ENCODE measurements at places on chromosomes 16 and 17.

GRCh38 chr17:11979795-11980194, 17.5 kb downstream of the ZNF18 start:
- no peak for DNase-seq

GRCh38 chr16:83626204-83626603, 181.6 kb upstream of the HSBP1 start:
- DNase-seq, result no peak

GRCh38 chr17:70320673-70321345, 151.5 kb downstream of the KCNJ2 start:
- DNase-seq, result no peak

GRCh38 chr17:28550858-28551257, 1.6 kb downstream of the UNC119 start:
- no peak for DNase-seq

DNA sequence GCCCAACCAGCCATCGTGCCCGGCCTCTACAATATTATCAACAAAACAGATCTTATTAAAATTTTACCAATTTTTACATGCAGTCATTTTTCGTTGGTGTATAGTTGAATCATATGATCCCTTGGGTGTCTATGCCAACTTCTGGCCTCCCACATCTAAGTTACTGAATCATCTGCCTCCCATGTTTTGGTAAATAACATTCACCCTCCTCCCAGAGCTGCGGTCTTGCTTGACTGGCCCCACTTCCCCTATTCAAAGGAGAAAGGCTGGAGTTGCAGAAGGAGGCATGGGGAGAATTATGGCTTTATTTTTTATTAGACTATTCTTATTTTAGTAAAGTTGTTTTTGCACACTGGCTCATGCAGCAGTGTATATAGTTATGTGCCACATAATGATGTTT, 18.5 kb upstream of the CCL23 start:
- no peak for DNase-seq

- no peak for DNase-seq
Measured at GRCh38 chr16:59913666-59914065, 1179.5 kb upstream of the GOT2 start.

DNA sequence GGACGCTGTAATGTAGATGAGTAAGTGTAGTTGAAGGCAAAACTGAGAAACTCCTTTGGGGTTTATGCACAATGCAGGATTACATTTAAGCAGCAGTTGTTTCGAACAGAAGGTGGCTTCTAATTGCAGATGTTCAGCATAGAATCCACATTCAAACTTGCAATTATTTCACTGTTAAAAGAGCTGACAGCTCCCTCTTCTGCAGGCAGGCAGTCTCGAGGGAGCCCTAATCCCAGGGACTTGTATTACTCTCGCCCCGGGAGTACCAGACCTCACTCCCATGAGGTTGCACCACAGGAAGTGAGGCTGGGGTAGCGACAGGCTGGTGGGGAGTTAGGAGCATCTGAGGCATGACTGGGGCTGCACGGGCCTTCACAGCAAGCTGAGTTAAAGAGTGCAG, 484.3 kb upstream of the EEF2KMT start:
- DNase-seq, result no peak

GRCh38 chr17:64202683-64203344, 60.2 kb downstream of the TEX2 start:
- DNase-seq, result no peak

DNA sequence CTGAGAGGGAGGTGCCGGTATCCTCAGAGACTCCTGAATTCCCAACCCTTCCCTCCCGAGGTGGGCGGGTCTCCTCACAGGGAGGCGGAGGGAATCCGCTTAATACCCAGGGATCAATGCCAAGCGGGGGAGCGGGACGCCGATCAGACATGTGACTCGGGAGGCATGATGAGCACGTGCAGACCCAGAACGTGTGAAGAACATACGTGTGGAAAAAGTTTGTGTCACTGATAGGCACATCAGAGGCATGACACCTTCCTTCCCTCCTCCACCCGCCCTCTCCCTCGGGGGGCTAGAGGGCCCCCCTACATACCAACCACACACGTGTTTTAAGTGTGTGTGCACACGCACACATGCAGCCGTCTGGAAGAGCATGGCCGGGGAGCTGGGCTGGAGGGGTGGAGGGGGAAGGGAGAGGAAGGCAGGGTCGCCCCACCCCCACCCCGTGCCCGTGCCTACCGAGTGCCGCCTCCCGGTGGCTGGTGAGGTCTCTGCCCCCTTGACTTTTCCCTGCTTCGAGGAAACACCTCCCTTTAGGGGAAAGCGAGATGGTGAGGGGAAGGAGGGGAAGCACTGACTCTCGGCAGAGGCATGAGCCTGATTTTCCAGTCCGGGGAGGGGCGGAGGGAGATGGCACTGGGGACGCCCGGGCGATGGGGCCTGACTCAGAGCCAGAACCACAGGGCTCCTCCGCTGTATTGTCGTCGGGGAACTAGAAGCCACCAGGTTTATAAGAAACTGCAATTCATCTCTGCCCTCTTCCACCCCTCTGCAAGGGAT, 12.1 kb upstream of the TBX21 start:
- peak; percentile 81 for DNase-seq

DNA sequence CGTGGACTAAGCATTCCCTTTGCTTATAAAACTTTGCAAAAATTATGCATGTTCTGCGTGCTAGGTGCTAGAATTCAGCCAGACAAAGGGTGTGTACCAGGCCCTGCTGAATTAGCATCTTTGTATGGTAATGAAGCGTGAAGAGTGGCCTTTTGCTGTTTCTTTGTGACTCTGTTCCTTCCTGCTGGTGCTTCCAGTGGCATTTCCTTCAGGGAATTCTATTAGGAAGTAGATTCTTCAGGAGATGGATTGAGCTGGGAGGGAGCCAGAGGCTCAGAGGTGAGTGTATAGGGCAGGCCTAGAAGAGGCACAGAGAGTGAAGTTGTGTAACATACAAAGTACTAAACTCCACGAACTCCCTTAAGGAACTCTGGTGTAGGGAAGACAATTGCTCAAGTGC, 73.9 kb upstream of the ASIC2 start:
- DNase-seq, result no peak

- DNase-seq, result no peak
Measured at GRCh38 chr17:38425031-38425430, 3.2 kb upstream of the ARHGAP23 start.

GRCh38 chr17:68248199-68248825, 469 bp downstream of the AMZ2 start:
- no peak for DNase-seq

GRCh38 chr16:57540387-57540786, 2.1 kb upstream of the ADGRG5 start:
- DNase-seq, result no peak

DNA sequence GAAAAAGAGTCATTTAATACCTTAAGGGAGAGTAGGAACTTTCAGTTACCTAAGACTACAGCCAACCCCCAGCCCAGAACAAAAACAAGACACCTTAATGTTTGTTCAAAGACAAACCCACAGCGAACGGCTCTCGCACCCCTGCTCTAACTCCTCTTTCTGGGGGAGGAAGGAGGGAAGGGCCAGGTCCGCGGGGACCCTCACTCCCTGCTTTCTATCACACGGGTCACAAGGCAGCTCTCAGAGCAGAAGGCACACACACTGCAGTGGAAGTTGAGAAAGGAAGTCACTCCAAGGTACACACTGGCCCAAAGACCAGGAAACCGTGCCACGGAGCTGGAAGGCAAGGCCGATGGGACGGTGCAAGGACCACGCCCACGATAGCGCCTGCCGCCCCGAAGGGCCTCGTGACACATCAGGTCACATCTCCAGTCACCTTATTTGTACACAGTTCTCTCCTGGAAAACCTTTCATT, 10.0 kb downstream of the LITAFD start:
- no peak for DNase-seq

DNA sequence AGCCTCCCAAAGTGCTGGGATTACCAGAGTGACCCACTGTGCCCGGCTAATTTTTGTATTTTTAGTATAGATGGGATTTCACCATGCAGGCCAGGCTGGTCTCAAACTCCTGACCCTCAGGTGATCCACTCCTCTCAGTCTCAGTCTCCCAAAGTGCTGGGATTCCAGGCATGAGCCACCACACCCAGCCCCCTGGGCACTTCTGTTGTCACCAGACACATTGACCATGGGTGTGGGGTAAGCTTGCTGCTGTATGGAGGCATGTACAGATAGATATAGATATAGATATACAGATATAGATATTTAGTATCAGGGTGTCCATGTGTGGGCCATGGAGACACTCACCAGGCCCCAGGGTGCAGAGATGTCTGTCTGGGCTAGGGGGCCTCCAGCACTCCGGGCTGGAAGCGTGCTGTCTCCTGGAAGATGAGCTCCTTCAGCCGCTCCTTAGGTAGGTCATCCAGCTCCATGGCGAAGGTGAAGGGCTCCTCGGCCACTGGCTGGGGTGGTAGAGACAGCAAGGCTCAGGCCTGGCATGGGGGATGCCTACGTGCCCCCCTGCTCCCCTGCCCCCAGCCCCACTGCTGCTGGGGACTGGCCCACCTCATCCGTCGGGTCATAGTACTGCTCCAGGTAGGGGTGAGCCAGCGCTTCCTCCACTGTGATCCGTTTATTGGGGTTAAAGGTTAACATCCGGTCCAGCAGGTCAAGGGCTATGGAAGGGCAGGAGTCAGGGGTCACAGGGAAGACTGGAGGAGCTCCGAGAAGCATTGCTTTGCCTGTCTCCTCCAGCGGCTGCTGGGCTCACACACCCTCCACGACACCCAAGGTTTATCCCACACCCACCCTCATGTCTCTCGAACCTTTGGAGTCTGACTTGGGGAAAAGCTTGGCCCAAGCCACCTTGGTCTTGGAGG, 3.2 kb upstream of the GDPD3 start:
- DNase-seq, result no peak

- DNase-seq, result no peak
Measured at GRCh38 chr17:2198927-2199326, 104.7 kb downstream of the SMG6 start.

GRCh38 chr17:35254107-35254773, 11.4 kb downstream of the SLFN5 start:
- no peak for DNase-seq

Measured in GM23338 (cell line).